ENCODE measurements at places on chromosomes 12 and 14.
A peak's percentile ranks its signal among the peaks of the same experiment; 100 is the strongest.

GRCh38 chr14:50883827-50884197, 12.0 kb downstream of the ABHD12B start:
- no peak for DNase-seq

DNA sequence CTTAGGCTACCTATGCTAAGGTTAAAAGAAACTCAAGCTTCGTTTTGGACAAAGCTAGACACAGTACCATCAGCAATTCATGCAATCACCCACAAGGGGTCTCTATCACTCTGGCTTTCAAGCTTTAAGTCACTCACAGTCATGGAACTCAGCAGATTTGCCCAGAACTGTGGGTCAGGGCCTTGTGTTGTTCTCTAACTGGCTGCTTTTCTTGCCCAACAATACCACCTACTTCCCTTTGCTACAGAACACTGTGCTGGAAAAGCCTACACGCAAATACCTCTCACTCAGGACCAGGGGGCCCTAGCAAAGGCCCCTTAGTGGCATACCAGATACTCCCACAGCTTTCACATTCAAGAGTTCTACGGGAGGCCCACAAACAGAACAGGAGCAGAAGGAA, 9.1 kb downstream of the NEMP1 start:
- peak; percentile 58 for DNase-seq

DNA sequence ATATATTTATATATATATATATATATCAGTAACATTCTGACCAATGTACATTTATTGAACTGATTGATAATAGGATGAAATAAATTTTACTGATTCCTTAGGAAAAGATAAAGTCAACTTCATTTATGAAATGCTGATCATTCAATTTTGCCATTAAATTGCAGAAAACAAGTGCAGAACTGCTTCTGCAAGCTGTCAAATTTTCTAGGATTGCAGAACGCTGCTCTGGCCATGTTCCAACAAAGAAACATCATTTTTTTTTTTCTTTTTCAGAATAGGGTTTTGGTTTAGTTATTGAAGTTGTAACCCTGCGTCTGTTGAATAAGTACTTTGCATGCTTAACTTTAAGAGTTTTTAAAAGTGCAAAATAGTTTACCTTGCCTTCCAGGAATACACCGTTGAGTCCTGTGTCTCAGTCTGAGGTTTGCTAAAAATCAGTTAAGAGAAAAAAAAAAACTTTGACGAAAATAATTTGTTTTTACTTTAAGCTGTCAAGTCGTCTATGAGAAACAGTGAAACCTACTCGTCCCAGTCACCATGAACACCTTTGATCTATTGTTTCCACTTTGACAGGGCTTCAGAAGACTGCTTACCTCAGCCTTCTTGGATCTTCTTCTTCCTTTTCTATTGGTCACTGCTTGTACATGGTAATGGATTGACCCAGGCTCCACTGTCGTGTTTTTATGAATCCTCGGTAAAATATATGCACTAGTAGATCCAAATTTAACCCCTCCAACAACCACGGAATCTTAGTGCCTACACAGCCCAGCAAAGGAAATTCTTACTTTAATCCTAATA, at the start of gene KERA:
Gene KERA, minus strand, starts transcription at position 657 of the 798 bp plus-strand sequence. CDS start 1,743 bp downstream, outside the sequence.
- DNase-seq, result no peak

- DNase-seq, result peak; percentile 51
Measured at GRCh38 chr14:35333264-35333730, 41.1 kb downstream of the PSMA6 start.

GRCh38 chr14:68384881-68385280, 408.0 kb downstream of the ZFP36L1 start:
- DNase-seq, result no peak

Data from NCI-H345 (cell line).